Mammary epithelial cell (primary cell): ENCODE measurements at places on chromosomes 6 and 20. TPM values are rescaled to one million over a fixed set of nuclear protein-coding genes. Genes with fewer than 3 reads are reported as not detected.

CPNE5 gene
- polyA plus RNA-seq, result 0.10 TPM

PGC gene
- not detected for polyA plus RNA-seq

GRCh38 chr6:34143884-34144580 is 1.9 kb downstream of the GRM4 start:
- DNase-seq, result no peak

DNA sequence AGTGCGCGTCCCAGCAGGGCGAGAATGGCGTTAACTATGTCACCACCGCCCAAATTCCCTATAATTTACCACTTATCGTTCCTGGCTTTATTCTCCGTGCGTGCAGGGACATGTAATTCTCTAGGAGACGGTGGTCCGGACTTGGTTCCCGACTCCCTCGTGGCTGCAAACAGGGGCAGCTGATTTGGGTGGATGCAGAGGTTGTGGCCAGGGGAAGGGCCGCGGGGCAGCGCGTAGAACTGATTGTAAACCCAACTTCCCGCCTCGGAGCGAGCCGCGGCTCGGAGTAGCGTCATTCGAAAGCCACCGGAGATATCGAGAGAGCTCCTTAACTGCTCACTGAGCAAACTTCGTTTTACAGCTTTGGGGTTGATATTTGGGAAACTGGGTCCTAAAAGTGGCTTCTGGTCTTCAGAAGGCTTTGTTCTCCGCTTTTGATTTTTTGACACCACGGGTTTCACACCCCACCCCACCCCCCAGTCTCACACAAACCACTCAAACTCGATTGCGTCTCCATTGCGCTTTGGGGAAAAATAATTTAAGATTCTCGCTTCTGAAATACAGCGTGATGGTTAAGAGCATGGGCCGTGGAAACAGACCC is 17.5 kb upstream of the ZSCAN9 start:
- peak; percentile 15 for DNase-seq

DNA sequence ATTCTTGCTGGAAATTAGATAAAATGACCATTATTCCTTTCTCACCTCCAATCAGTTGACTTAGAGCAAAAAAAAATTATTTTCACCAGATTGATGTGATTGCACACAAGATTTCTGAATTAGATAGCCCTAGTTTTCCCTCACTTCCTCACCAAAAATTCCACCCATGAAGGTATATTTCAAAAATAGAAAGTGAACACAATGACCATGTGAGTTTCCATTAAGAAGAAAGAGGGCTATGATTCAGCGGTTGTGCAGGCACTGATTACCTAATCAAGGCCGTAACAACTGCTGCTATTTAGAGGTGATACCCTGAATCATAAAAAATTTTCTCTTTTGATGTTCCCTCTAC is 19.5 kb upstream of the RALGAPA2 start:
- peak; percentile 70 for DNase-seq

DLL1 gene
- 10.9 TPM for polyA plus RNA-seq

RAD21L1 gene
- not detected for polyA plus RNA-seq

- DNase-seq, result no peak
These were observed 30.0 kb downstream of the DZANK1 start for GRCh38 chr20:18436847-18437246.

DNA sequence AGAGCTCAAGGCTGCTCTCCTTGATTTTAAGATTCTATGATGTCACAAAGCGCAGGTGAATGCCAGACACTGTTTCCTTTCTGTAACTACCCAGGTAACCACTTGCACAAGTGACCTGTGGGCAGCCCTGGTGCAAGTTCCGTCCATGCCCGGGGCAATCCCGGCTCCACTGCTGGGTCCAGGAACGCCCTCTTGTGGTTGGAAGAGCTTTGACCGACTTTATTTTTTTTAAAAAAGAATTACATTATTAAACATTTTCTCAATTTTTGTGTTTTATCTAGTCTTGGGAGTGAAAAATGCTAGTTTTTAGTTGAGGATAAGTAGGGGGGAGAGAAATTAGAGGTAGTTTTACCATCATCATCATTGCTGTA is 695.2 kb downstream of the QKI start:
- DNase-seq, result no peak
